ENCODE measurements at places on chromosomes 1 and 21. TPM values are rescaled to one million over a fixed set of nuclear protein-coding genes. Genes with fewer than 3 reads are reported as not detected.

Gene THEM5
- polyA plus RNA-seq = 0.84 TPM

Gene MLLT11
- polyA plus RNA-seq = 22.6 TPM

Gene ERO1B
- polyA plus RNA-seq = 18.9 TPM

Gene FLG2
- 0.09 TPM for polyA plus RNA-seq

Gene IGSF3
- polyA plus RNA-seq = 27.4 TPM

Gene KIF26B
- 39.4 TPM for polyA plus RNA-seq

Gene AK5
- polyA plus RNA-seq = 4.0 TPM

Gene SYTL1
- 15.7 TPM for polyA plus RNA-seq

Gene KCNE2
- polyA plus RNA-seq = 0.92 TPM

Gene PFDN2
- polyA plus RNA-seq = 94.2 TPM

Gene SUSD4
- polyA plus RNA-seq = 20.2 TPM

Measured in renal cortex interstitium (tissue), 15 donors.